ENCODE measurements at places on chromosomes 5 and 9.

GRCh38 chr5:115428676-115429075 lies 115.9 kb downstream of the FEM1C start:
- no peak for DNase-seq

DNA sequence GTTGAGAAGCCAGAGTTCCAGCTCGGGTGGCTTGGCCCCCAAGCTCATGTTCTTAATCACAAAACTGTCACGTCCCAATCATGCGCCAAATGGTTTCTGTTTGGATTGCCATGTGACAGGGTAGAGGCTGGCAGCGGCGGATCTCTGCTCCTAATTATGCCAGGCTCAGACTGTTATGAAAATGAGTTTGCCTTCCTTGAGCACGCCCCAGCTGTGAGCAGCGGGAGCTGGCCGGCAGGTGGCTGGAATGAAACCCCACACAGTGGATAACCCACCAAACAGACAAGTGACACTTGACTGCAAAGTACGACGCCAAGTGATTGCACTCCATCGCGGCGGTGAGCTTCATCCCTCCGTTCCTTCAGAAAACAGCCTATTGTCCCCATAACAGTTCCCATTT lies 75.4 kb downstream of the CFAP77 start:
- no peak for DNase-seq

DNA sequence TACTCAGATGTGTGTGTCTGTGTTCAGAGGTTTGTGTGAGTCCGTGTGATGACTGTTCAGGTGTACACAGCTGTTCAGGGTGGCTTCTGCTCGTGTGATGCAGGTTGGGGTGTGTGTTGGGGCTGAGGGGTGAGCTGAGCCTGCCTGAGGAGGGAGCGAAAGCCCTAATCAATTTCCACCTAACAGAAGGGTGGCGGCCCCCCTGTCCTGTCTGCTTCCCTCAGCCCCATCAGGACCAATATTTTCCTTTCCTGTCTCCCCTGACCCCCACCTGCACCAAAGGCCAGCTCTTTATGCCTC lies 30.2 kb downstream of the LHX2 start:
- DNase-seq = no peak

DNA sequence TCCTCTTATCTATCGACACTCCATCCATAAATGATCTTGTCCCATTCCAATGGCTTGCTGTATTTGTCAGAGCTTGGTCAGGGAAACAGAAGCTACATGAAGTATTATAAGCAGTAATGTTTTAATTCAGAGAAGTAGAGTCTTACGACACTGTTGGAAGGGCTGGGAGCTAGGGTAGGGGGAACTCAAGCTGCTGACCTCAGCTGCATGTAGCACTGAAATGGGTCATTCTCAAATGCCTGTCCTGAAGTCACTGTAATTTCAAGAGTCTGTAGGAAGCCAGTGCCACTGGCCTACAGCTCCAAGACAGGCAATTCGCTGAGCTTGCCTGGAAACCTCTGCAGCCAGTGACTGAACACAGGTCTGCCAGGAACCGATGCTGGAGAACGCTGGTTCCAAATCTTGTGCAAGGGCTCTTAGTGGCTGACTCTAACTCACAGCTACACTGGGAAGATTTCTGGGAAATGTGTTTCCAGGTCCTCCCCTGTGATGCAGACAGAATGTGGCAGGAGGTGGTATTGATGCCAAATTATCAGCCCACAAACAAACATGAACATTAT lies 532.4 kb downstream of the CCDC171 start:
- DNase-seq = no peak

DNA sequence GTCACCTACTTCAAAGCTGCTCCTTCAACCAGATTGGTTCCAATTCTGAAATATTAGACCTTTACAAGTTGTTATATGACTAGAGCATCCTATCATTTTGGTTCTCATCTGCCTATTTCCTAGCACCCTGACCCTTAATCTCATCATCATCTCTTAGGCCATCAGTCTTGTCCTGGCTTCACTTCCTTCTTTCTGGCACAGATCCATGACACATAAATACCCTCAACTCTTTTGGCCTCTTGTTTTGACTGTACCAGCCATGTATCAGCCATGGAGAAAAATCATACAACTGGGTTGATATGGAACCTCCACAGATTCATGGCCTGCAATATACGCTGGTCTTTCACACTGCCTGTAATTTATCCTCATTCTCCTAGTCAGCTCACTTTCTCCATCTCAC lies 123.1 kb upstream of the FBXL17 start:
- DNase-seq = no peak

Data from stimulated activated CD8-positive, alpha-beta memory T cell treated with anti-CD3 and anti-CD28 coated beads, Interleukin-15, amount 100 ng/mL, for 4 hours (primary cell).